ENCODE measurements at places on chromosomes 1 and 21. TPM values are rescaled to one million over a fixed set of nuclear protein-coding genes. Genes with fewer than 3 reads are reported as not detected.

Gene LCE1C
- not detected for polyA plus RNA-seq

Gene CD53
- 8.0 TPM for polyA plus RNA-seq

Gene LRRC38
- polyA plus RNA-seq = 31.1 TPM

Gene HTR6
- not detected for polyA plus RNA-seq

Gene PLEKHA6
- 10.0 TPM for polyA plus RNA-seq

Measured in muscle of leg (tissue), 16 donors.